ENCODE measurements at places on chromosomes 1 and 21.

- no peak for DNase-seq
These were observed 24.6 kb upstream of the FCRL4 start for GRCh38 chr1:157622471-157622870.

DNA sequence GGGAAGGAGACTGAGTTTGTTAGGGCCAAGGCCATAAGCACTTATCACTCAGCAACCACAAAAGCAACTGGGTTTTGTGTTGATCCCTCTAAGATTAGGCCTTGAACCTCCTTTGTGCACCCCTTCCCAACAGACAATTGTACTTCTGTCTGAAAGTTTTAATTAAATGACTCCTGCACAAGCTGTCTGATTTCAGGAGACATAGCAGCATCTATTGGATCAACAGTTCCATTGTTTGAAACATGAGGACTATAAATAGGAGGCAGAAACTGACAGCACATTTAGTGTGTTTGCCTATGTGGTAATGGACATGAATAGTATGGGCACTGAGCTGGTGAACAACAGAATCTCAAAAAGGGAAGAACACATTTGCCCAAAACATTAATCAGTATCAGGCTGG is 167.3 kb upstream of the KCNJ6 start:
- DNase-seq = no peak

- no peak for DNase-seq
These were observed 1.5 kb upstream of the MXRA8 start for GRCh38 chr1:1359664-1360468.

DNA sequence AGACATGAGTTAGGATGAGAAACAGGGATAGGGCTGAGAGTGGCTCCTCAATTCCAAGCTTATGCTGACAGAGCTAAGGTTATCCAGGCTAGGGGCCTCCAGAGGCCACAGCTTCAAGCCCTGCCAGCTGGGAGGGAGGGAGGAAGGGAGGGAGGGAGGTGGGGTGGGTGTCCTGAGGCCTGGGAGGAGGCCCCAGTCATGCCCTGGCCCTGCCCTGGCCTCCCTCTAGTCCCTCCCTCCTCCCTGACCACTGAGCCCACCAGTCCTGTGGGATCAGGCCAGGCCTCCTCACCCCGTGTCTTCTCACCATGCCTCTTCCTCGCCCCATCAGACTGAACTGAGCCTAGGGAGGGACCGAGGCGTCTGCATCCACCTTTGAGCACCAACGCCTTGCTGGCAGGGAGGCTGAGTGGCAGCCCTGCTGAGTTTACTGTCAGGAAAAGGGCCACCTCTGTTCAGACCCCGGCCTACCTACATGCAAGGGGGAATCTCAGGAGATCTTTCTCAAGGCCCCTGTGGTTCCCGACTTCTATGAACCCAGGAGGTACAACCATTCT is 116.1 kb downstream of the NPHP4 start:
- no peak for DNase-seq

- no peak for DNase-seq
These were observed 18.7 kb downstream of the EPHB2 start for GRCh38 chr1:22729400-22729773.

DNA sequence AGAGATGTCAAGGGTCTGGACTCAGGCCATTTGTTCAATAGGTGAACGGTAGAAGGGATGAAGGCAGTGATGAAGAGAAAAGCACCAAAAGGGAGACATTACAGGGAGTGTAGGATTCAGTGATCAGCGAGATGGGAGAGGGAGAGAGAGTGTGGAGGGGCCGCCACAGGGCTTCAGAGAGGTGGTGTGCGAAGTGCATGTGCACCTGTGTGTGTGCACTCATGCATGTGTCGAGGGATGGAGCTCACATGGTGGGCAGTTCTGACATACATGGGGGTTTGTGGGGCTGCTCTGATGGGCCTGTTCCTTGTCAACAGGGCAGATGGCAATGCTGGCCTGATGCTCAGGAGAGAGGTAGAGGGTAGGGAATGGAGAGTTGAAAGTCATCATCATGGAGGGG is 11.4 kb upstream of the KCNA2 start:
- no peak for DNase-seq

DNA sequence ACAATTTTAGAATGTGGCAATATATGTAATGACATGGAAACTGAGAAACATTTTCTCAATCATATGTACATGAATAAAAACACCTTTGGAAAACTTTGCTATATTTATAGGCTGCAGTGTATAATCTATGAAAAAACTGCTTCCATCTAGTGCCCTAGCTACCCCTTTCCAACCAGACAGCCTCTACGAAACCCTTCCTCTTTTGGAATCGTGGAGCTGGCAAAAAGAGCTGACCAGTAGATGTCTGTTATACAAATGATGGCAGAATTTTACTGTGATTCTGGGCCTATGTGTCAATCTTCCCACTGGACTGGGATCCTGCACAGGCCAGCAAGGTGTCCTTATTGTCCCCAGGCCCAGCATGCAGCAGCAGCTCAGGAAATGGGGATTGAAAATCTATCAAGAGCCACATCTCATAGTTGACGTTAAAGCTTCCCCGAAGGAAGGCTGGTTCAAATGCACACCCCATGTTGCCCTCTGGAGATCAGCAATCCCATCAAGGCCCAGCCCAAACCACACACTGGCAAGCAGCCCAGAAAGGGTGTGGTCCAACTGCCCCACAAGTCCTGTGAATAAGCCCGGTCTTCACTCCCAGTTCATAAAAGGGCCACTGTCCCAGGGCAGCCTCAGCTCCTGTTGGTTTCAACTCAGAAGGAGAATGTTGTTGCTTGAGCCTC is 8.8 kb upstream of the FAM20B start:
- DNase-seq = no peak

DNA sequence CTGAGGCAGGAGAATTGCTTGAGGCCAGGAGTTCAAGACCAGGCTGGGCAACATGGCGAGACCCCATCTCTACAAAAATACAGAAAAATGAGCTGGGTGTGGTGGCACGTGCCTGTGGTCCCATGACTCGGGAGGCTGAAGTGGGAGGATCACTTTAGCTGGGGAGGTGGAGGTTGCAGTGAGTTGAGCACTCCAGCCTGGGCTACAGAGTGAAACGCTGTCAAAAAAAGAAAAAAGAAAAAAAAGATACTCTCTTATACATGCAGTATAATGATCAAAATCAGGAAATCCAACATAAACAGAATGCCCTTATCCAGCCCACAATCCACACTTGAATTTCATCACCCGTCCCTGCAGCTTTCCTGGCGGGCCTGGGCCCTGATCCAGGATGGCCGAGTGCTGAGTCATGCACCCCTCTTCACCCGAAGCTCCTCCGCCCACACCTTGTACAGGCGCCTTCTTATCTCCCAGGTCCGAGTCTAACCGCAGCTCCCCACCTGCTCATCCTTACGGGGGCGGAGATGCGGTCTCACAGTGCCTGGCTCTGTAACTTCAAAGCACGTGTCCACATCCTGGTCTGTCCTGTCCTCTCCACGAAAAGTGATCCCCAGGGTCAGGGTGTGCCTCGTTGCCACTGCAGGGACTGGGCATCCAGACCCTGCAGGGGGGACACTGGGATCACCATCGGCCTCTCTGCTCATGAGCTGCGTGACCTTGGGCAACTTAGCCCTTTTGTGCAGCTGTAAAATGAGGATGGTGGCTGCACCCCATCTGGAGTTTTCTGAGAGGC is 120.2 kb upstream of the SLC45A1 start:
- DNase-seq = no peak

GRCh38 chr1:186880982-186881381 is 52.2 kb downstream of the PLA2G4A start:
- DNase-seq = no peak

DNA sequence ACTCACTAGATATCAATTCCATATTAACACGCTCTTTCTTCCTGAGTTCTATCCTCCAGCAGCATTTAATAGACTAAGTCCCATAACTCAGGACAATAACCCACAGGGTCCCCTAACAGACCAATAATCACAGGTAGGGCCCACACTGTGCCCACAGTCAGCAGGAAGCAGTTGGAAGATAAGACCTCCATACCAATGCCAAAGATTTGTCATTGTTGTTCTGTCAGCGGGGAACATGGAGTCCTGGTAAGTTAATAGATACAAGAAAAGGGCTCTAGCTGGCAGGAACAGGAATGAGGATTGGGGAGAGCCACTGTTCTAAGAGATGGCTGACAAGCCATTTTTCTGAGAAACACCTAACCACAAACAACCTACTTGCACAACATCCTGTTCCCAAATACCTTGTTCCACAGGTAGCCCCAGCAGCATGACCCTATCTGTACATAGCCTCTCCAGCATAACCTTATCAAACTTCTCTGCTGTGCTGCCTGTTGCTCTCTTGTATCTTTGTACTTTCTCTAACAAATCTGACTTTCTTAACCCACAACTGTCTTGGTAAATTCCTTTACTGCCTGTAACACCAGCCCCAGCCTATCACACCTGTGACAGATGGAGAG is 142.0 kb upstream of the KCNJ15 start:
- DNase-seq = no peak

DNA sequence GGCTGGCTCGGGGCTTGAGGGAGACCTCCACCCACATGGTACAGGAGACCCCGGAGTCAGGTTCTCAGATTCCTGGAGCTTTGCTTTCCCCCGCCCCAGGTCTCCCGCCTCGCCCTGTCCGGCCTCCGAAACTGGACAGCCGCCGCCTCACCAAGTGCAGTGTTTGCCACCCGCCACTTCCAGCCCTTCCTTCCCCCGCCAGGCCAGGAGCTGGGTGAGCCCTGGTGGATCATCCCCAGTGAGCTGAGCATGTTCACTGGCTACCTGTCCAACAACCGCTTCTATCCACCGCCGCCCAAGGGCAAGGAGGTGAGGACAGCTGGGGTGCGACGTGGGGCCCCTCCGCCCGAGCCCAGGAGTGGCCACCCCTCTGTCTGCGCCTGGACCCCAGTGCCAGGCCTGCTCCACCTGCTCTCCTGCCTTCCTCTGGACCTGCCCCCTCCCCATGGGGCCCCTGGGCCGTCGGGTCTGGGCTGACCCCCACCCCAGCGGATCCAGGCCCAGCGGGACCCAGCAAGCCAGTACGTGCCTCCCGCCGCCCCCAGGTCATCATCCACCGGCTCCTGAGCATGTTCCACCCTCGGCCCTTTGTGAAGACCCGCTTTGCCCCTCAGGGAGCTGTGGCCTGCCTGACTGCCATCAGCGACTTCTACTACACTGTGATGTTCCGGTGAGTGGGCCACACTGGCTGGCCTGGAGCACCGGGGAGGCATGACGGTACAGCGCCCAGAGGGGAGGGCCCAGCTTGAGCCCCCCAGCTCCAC is 8.7 kb downstream of the SELENON start:
- DNase-seq = no peak

DNA sequence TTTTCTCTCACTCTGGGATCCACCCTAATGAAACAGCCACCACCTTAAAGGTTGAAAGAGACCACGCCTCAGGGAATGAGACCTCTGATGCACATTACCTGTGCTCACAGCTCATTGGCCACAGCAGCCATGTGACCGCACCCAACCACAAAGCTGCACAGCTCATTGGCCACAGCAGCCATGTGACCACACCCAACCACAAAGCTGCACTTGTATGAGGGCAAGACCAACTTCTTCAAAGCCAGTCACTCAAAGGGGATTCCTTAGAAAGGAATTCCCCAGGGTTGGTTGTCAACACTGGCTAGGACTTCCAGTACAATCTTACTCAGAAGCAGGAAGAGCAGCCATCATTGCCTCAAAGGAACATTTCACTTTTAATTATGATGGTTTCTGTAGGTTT is 43.6 kb upstream of the PDE9A start:
- DNase-seq = peak; percentile 20

GRCh38 chr1:57167997-57168396 is 202.2 kb upstream of the C8B start:
- no peak for DNase-seq

- no peak for DNase-seq
These were observed 21.1 kb downstream of the PROX1 start for GRCh38 chr1:214008791-214009422.

GRCh38 chr1:222250376-222250775 is 297.5 kb downstream of the HHIPL2 start:
- no peak for DNase-seq

DNA sequence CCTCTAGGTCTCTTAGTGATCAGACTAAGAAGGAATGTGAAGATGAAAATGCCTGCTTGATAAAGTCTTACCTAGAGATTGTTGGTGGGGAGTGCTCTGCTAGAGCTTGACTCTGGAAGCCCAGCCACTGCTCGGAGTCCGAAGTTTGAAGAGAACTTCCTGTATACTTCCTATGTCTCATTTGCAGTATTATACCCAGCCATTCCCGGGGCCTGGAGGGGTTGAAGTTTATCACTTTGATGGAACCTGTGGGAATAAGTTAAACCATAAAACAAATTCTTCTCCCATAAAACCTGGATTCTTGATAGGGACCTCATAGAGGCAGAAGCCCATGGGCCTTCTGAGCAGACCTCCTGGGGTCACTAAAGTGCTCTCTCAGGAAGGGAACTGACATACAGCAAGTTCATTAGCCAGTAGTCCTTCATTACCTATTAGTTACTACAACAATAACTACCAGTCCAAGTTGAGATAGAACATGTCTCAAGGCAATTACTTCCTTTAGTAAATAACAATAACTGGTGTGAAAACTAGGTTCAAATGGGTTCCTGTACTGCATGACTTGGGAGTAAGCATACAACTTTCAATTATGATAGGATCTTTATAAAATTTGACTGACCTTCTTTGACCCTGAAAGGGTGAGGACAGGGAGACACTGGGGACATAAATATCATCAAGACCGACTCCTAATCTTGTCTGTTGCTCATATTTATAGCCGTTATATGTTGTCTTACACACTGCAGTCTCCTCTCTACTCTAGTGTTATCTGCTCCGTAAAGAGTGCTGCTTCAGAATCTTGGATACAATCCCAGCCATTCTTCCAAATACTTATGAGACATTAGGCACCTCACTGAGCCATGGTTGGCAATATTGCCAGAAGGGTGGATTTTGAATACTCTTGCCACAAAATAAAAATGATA is at the start of gene OR6N1:
Gene OR6N1 (minus strand): TSS at position 246 of the 917 bp plus-strand sequence. CDS start 5,513 bp downstream, outside the sequence.
- DNase-seq = no peak

GRCh38 chr1:56666112-56666608 is 21.0 kb downstream of the PRKAA2 start:
- DNase-seq = no peak

- no peak for DNase-seq
These were observed 13.4 kb upstream of the LAPTM5 start for GRCh38 chr1:30771005-30771404.

DNA sequence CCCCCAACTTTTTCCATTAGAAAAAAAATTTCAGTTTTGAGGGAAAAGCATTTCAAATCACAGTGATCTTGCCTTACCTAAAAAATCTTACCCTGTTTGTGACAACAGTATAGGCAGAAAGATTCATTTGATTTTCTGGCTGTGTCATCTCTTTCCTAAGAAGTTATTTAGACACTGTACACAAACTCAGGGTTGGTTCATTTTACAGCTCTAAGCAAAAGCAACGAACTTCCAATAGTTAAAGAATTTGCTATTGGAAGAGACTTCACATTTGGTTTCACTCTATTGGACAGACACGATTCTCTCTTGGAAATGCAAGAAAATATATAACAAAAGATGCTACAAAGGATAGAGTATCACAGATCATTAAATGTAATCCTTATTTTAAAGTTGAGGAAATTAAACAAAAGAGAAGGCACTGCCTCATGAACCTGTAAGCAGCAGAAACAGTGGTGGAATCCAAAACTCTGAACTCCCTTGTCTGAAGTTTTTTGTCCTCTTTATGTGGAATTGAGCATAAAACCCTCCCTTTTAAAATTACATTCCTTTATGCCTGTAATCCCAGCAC is 20.8 kb downstream of the EYA3 start:
- no peak for DNase-seq

Data from T-helper 1 cell (primary cell).